ENCODE measurements at places on chromosomes 4 and X.

DNA sequence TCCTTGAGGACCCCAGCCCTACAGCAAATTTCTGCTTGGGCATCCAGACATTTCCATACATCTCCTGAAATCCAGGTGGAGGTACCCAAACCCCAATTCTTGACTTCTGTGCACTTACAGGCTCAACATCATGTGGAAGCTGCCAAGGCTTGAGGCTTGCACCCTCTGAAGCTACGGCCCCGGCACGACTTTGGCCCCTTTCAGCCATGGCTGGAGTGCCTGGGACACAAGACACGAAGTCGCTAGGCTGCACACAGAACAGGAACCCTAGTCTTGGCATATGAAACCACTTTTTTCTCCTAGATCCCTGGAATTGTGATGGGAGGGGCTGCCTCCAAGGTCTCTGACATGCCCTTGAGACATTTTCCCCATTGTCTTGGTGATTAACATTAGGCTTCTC, 1417.7 kb downstream of the ARAP2 start:
- DNase-seq, result no peak

- no peak for DNase-seq
Measured at GRCh38 chr4:170198747-170199146, 109.0 kb upstream of the AADAT start.

DNA sequence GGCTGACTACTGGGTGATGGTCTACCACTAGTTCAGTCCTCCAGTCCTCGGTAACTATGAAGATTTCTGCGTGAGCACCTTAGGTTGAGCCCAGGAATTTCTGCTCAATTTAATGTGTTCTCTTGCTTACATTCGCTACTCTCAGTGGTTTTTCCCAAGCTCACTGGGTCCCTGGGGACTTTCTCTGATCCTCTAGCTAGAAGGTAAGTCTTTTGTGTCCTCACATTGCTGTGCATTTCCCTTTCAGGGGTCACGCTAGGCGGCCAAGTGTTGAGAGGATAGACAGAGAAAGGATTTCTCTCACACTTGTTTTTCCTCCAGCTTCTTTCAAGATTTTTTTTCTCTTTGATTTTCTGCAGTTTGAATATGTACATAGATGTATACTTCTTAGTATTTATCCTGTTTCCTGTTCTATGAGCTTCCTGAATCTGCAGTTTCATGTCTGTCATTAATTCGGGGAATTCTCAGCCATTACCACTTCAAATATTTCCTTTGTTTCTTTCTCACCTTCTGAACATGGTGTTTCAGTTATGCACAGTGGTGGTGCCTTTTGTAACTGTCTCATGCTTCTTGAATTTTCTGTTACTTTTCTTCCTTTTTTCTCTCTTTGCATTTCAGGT, 17.5 kb downstream of the MAGEA9 start:
- DNase-seq, result no peak

DNA sequence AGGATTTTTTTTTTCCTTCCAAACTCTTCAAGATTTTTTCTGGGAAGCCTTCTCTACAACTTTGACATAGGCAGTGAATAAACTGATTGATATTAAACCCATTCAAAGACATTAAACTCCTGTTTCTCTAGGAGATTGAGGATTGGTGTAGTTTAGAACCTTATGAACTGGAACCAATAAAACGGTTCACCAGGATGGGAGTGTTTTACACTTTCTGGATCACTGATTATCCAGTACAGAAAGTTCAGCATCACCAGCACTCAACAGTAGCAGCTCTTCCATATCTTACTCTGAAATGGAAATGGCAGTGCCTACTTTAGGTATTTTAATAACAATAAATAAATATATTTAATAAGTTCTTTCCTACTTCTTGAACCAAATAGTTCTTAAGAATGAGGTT, 76.7 kb downstream of the BMPR1B start:
- no peak for DNase-seq

DNA sequence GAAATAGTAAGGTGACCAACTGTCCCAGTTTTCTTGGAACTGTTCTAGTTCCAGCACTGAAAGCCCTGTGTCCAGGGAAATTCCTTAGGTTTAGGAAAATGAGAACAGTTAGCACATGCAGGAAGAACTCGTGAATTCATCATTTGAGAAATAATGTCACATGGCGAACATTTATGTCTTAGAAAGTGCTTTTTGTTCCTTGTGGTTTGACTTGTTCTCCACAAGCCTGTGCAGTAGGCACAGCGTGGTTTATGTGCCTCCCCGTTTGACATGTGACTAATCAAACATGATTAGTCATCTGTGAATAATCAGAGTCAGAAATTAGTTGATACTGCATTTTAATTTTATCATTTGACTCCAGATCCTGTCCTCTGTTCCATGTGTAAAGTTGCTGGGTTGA, 556.0 kb upstream of the CPEB2 start:
- DNase-seq, result peak; percentile 73

GRCh38 chr4:93448691-93449293, 379.8 kb upstream of the ATOH1 start:
- DNase-seq, result no peak

- DNase-seq, result no peak
Measured at GRCh38 chr4:156495836-156496235, 475.8 kb downstream of the PDGFC start.

GRCh38 chr4:158945529-158946108, 157.3 kb upstream of the RAPGEF2 start:
- no peak for DNase-seq

DNA sequence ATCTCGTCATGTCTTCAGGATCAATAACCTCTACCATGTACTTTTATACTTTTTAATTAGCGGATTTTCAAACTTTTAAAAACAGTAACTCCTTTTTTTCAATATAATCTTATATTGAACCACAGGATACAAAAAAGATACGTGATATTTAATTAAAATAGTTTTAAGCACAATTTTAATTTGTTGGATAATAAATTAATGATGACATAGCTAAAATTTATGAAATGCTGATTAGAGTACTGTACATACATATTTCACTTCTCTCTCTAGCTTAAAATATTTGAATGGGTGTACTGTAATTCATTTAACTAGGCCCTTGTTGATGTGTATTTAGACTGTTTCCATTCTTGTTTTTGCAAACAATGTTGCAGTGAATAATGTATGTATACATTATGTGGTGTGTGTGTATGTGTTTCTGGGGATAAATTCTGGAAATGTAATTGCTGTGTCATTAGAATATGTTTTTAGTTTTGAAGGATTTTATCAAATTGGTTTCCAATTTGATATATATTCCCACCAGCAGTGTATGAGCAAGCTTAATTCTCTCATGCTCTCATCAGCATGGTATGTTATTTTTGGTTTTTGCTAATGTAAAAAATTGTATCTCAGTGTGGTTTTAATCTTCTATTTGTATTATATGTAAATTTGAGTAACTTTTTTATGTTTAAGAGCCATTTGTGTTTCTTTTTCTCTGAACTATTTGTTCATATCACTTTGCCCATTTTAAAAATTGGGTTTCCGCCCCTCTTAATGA, 66.4 kb downstream of the CDKL5 start:
- no peak for DNase-seq

GRCh38 chr4:112296949-112297880, at the start of gene ALPK1:
Gene ALPK1 (plus strand): TSS chr4:112297369.
- peak; percentile 52 for DNase-seq

DNA sequence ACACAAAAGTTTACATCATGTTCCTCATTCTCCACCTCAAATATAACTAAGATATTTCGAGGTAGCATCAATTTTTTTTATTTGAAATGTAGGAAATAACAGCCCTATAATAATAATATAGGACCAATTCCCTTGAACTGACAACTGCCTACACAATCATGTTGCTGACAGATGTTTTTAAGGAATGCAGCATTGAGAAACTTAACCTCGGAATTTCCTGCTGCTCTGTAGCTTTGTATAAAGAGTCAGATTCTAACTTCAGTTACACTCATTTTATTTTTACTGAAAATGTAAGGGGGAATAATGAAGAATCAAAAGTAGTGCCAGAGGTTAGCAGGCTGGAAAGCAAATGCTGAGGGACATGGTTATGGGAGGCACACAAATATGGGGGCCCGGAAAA, 235.8 kb downstream of the RBMX2 start:
- no peak for DNase-seq

GRCh38 chr4:171985129-171985528, 171.9 kb downstream of the GALNTL6 start:
- DNase-seq, result no peak

DNA sequence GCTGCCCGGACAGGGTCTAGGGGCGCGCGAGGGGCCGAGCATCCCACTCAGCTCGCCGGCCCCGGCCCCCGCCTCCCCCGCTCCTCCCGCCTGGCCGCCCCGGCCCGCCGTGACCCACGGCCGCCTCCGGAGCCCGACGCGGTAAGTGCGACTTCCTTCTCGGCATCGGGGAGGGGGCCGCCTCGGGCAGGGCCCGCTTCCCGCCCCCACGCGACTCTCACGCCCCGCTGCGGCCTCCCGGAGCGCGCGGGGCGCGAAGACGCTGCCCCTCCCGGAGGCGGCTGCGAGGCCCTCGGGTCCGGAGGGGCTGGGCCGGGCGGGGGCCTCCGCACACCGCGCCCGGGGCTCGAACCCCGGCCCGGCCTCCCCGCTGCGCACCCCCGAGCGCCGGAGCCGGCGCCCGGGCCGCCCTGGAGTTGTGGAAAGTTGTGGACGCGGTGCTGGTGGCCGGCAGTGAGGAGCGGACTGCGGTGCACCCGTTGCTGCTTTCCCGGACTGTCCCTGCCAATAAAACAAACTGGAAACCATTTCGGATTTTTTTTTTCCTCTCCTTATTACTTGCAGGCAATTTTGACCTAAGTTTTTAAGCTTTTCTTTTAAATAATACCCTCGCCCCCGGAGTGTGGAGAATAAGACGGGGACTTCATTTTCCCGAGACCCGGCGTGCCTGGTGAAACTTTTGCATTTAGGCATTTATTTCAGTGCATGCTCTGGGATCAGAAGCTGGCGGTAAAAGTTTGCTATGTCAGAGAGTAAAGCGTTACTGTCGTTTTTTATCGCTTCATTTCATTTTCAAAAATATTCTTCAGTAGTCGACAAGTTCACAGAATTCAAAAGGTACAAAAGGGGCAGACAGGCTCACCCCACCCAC, 13.0 kb upstream of the TMEM156 start:
- no peak for DNase-seq

DNA sequence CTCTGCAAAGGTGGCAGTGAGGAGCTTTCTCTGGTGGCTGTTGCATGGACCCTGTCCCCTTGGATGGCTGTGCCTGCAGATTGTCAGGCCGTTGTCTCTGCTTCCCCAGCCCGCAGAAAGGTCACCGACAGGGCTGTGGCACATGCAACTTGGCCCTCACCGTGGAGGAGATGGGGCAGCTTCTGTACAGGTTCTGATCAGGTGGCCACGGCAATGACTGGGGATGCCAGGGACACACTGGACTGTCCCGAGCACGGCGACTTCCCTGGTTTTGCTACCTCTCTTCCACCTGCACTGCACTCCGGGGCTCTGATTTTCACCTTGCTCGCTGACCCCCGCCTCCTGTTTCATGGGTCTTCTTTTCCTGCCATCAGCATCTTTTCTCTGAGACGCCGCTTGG, 43.5 kb downstream of the DCTD start:
- no peak for DNase-seq

DNA sequence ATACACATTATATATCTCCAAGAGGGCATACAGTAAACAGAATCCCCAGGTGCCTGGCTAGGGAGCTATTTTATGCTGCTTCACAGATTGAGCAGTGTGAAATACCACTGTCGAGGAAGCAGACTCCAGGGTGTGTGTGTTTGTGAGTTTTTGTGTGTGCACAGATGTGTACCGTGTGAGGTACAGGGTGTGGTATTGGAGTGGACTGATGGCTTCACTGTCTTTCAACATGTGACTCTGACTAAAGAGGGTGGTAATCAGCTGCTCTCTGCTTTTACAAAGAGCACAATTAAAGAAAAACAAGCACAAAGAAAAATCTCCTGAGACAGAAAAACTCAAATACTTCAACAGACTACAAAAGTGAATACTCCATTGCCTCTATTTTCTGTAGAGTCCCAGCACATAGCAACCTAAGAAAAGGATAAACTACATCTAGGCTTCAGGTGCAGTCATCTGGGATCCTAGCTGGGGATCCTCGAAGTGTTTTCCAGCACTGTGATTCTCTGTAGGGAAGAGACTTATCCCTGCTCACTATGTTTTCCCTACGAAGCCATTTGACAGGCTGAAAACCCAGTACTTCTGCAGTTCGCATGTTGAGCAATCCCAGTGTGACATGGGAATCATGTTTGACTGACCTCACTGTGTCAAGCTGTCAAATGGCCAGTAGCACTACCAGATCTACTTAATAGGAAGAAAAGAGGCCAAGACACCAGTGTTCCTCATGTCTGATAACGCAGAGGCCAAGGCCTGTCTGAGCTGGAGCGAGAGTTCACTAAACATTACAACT, 100.3 kb downstream of the CDS1 start:
- DNase-seq, result no peak

DNA sequence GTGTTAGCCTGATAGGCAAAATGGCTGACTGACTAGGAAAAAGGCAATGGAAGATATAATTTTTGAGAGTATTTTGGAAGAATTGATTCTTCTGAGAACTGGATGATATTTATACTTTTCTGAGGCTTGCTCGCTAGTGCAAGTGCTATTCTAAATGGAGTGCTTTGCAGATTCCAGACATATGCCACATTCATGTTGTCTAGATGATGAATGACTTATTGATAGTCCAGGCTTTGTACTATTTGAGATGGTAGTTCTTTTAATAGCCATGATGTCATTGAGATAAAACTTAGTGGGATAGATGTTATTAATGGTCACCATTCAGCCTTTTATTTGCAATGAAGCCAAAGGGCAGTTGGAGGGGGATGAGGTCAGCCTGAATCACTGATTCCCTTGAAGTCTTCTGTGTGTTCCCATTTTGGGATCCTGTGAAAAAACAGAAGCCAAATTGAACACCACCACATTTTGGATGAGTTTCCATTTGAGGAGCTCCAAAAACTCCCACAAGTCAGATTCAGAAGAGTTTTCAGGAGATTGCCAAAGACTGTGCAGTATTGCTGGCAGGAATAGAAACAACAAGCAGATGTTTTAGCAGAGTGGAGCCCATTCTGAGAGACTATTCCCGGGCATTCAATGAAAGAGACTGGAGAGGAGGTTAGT, 184.1 kb downstream of the IL1RAPL2 start:
- DNase-seq, result no peak

DNA sequence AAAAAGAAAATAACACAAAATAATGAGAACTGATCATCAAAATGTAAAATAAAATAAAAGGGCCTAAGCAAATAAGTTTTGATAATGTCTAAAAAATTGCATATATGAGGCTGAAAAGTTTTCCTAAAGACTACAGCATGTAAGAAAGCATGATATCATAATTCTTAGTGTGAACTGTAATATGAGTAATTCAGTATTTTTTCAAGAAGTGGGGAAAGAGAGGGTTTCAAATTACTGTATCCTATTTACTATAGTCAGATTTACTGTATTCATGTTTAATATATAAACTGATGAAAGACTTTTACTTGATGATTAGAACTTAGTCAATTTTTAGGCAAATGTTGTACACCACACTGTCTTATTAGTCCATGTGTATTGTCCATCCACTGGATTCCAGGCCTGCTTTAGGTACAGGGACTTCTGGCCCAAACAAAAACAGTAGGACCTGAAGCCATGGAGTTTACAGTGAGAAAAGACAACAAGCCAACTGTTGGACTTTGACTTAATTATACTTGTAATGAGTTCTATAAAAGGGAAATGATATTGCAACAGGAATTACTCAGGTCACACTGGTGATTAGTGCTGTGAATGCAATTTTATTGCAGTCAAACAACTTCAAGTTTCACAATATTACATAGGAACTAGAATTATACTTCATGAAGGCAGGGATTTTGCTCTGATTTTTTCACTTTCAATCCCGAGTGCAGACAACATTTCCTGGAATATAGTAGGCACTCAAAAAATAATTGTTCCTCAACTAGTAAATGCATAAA, 517.7 kb upstream of the GALNT7 start:
- no peak for DNase-seq
